ENCODE measurements at places on chromosomes 13 and 19. TPM values are rescaled to one million over a fixed set of nuclear protein-coding genes. Genes with fewer than 3 reads are reported as not detected.

PLK5 gene
- not detected for total RNA-seq

TSSK6 gene
- 3.3 TPM for total RNA-seq

PTPRH gene
- not detected for total RNA-seq

SGCG gene
- total RNA-seq: not detected

CEACAM1 gene
- total RNA-seq: 26.9 TPM

LILRB5 gene
- not detected for total RNA-seq

ICAM4 gene
- 2.5 TPM for total RNA-seq

NKPD1 gene
- 0.18 TPM for total RNA-seq

LRG1 gene
- total RNA-seq: 0.30 TPM

ZNF575 gene
- 3.7 TPM for total RNA-seq

N4BP2L1 gene
- 22.6 TPM for total RNA-seq

PET100 gene
- 134 TPM for total RNA-seq

SIGLECL1 gene
- not detected for total RNA-seq

BST2 gene
- total RNA-seq: 159 TPM
